ENCODE measurements at places on chromosomes 6 and 20. TPM values are rescaled to one million over a fixed set of nuclear protein-coding genes. Genes with fewer than 3 reads are reported as not detected.

The ASIP gene
- not detected for total RNA-seq

The BHLHE23 gene
- not detected for total RNA-seq

The EYA4 gene
- total RNA-seq = 1.5 TPM

The INSM1 gene
- not detected for total RNA-seq

The TMX4 gene
- 14.7 TPM for total RNA-seq

The TMC2 gene
- not detected for total RNA-seq

The HLA-DMB gene
- 0.65 TPM for total RNA-seq

The CTCFL gene
- under 0.01 TPM for total RNA-seq

The ANKRD66 gene
- not detected for total RNA-seq

The GPR6 gene
- total RNA-seq = not detected

The CENPW gene
- 3.9 TPM for total RNA-seq

The PCMTD2 gene
- total RNA-seq = 51.5 TPM

The POLR1C gene
- 24.8 TPM for total RNA-seq

The SNAP91 gene
- not detected for total RNA-seq

The RPRD1B gene
- total RNA-seq = 13.8 TPM

The RFX6 gene
- total RNA-seq = not detected

The CYP39A1 gene
- 0.51 TPM for total RNA-seq

The SOX4 gene
- 31.0 TPM for total RNA-seq

The LGSN gene
- not detected for total RNA-seq

The FBXO9 gene
- total RNA-seq = 24.1 TPM

The SLC39A7 gene
- total RNA-seq = 109 TPM

The LAMA5 gene
- 226 TPM for total RNA-seq

The SPINT4 gene
- total RNA-seq = not detected

The RNF39 gene
- not detected for total RNA-seq

The KIFC1 gene
- 126 TPM for total RNA-seq

The IRF4 gene
- total RNA-seq = 0.25 TPM

The OSTM1 gene
- 21.6 TPM for total RNA-seq

The GABRR1 gene
- not detected for total RNA-seq

The SNHG17 gene
- total RNA-seq = 49.5 TPM

The ZNF217 gene
- total RNA-seq = 23.3 TPM

The TSPO2 gene
- 0.51 TPM for total RNA-seq

The BACH2 gene
- 4.4 TPM for total RNA-seq

The DACT2 gene
- under 0.01 TPM for total RNA-seq

The COL9A3 gene
- total RNA-seq = 7.9 TPM

The CLDN20 gene
- total RNA-seq = not detected

The SYCP2L gene
- 0.38 TPM for total RNA-seq
